ENCODE measurements at places on chromosomes 1 and 21.

- no peak for DNase-seq
Observed at GRCh38 chr21:38958940-38959691, 153.4 kb downstream of the ETS2 start.

GRCh38 chr21:35038772-35039319, 10.3 kb downstream of the RUNX1 start:
- no peak for DNase-seq

DNA sequence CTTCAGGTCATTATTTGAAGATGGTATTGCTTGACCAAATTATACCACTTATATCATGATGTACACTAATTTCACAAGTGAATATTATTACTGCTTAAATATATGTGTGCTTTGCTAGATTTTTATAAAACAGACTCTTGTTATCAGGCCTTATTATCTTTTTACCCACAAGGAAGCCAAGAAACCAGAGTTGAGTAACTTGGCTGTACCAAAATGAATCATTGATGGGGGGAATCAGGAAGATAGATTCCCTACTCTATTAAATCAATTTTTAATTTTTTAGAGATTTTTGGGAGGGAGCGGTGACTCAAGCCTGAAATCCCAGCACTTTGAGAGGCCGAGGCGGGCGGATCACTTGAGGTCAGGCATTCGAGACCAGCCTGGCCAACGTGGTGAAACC, 16.0 kb upstream of the SCCPDH start:
- no peak for DNase-seq

DNA sequence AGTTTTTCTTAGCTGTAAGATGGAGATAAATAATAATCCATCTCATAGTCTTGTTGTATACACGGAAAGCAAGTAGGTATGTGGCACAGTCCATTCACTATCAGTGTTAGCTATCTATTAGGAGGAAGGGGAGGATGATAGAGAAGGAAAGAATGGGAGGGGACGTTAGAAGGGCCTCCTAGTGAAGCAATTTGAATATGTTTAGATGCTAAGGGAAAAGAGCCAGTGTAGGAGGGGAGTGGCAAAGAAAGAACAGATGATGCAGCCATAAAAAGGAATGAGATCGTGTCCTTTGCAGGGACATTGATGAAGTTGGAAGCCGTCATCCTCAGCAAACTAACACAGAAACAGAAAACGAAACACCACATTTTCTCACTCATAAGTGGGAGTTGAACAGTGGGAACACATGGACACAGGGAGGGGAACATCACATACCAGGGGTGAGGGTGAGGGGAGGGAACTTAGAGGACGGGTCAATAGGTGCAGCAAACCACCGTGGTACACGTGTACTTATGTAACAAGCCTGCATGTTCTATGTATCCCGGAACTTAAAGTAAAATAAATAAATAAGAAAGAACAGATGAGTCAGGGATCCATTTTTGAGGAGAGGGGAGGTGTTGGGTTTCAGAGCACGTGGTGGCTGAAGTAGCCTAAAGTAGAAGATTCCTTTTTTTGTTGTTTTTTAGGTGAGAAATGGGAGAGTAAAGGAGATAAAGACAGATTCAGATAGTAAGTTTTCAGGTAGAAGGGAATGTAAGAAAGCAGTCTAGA, 124.1 kb downstream of the POU2F1 start:
- no peak for DNase-seq

DNA sequence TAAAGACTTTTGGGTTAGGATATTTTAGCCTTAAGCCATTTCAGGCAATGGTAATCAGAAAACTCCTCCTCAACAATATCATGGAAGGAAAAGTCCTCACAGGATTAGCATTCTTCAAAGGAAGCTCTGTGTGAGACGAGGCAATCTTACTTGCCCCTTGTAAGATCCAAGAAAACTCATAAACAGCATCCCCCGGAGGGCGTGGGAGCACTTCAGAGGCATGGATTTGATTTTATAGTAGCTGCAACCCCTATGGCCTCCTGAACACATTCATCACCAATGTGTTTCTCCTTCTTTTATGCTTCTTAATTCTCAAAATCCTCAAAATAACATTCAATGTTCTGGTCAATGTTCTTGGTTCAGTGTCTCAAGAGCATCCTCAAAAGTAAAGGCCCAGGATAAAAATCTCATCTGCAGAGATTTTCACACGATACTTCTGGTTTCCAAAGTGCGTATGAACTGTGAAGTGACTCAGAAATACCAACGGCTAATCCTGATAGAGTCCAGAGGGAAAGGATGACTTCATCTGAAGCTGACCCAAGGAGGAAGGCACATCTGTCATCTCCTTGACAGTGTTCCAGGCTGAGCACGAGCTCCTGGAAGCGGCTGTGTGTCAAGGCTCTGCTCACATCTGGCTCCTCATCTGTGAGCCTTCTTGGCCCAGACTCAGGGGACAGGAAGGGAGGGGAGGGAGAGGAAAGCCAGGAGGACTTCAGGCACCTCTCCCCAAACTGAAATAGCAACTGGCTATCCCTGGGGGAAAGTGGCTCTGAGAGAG, 49.3 kb upstream of the PSEN2 start:
- no peak for DNase-seq

DNA sequence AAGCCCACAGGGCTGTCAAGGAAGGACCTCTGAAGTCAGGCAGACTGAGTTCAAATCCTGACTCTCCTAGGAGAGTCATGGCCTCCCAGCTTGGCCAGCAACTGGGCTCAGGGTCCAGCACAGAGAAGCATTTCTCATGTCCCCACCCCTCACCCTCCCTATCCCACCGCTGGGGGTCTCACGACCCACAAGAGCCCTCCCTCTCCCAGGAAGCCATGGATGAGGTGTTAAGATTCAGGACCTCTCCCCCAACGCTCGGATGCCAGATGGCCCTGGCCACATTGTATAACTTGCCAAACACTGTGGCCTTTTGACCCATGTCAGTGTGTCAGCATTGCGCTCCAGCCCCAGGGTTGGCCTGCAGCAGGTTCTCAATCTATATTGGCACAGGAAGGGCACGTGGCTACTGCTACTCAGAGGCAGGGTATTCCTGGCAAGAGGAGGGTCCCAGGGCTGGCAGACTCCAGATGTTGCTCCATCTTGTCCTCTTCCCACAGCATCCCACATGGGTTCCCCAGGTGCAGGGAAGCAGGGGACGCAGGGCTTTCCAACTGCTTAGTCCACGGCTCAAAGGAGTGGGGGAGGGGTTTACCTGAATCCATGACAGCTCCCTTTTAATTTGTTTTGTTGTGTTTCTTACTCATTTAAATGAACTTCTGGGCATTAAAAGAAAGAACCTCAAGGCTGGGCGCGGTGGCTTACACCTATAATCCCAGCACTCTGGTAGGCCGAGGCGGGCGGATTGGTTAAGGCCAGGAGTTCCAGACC, 10.5 kb downstream of the SLC2A1 start:
- DNase-seq: no peak

DNA sequence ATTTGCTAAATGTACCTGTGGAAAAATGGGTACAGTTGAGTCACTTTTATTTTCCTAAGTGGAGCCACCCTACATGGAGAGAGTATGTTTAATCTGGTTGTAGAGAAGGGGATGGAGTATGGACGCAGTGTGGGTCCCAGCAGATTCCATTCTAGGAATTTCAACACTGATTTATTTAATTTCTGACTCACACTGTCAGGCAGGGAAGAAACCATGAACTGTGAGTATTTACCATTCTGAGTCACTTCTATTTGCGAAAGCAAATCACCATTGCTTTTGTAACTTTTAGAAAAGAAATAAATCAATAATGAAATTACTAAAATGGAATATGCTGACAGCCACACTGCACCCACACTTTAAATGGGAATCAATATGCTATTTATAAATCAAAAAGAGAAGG, 339.0 kb downstream of the DSCAM start:
- no peak for DNase-seq

DNA sequence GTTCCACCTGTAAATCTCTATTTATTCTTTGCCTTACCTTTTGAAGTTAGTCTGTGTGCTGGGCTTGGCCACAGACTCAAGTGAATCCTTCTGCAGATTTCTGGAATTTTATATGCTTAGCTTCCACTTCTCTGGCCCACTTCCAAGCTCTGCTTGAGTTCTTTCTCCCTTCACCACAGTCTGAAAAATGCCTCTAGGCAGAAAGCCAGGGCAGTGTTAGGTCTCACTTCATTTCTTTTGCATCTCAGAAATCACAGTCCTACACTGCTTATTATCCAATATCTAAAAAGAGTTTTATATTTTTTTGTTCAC, 48.9 kb downstream of the INKA2 start:
- no peak for DNase-seq

GRCh38 chr1:31791131-31791858, 24.5 kb downstream of the SPOCD1 start:
- DNase-seq: no peak

DNA sequence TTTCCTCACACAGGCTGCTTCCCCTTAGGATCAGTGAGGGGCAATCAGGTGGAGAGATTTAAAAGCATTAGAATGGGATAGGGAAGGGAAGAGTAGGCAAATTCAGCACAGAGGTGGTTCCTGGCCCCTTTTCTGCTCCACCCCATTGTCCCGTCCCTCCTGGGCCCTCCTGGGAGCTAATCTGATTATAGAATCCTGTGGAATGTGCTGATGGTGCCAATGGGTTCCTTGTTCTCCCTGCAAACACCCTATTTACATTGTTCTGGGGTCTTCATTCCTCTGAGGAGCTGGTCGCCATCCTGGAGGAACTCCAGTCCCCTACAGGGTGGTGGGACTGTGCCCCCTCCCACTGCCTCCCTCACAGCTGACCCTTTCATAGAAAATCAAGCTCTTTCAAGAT, 34.4 kb upstream of the LRP8 start:
- no peak for DNase-seq

DNA sequence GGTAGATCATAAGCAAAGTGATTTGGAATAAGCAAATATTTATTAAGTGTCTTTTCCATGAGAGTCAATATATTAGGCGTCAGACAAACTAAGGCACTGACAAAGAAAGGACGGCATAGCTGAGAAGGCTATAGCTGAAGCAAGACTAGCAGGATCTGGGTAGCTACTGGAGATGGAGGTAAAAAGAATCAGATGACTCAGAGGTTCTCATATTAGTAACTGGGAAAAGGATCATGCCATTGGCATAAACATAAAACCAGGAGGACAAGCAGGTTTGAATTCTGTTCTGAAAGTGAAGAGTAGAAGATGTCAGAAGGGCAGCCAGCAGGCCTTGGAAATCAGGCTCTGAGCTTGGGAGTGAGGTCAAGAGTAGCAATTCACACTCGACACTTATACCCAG, 531.9 kb downstream of the PTPRC start:
- no peak for DNase-seq

- DNase-seq: no peak
Observed at GRCh38 chr1:17014671-17015567, 3.2 kb upstream of the ATP13A2 start.

- DNase-seq: no peak
Observed at GRCh38 chr21:18157406-18157805, 87.2 kb upstream of the CHODL start.

DNA sequence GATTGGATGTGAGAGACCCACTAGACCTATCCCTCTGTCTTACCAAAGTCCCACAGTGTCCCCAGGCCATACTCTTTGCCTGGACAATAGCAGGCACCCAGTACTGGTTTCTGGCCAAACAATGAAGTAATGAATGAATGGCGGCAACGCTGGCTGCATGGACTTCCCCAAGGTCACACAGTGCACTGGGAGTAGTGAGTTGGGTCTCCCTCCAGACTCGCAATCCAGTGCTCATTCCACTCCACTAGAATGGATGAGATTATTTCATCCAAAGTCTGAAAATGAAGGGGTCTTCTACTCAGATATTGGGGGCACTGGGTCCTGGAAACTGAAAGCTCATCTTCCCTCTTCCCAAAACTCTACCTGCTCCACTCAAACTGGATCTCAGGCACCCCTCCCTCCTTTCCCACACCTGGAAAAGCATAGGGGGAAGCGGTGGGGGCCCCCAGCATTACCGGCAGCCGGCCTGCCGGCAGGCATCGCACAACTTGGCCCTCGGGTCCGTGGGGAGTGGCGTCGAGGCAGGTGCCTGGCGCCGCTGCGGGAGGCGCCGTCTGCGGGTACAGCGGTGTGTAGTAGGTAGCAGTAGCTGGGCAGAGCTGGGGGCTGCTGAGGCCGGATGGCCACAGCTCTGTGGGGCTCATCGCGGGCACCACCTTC, 816 bp downstream of the E2F2 start:
- no peak for DNase-seq

GRCh38 chr1:88777604-88778149, 93.6 kb downstream of the PKN2 start:
- no peak for DNase-seq

DNA sequence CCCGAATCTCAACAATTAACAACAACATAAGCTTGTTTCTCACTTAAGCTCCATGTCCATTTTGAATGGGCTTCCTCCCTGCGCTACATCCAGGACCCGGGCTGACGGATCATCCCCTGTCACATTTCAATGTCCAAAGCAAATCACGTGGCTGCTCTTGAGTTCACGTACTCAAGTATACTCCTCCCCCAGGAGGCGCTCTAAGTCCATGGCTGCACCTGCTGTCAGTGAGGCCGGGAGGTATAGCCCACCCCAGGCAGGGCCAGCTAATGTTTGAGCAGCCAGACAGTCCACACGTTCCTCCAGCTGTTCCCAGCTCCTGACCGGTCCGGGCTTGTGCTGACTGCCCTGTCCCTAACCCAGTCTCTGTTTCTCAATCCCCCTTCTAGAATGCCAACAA, 220.8 kb downstream of the SLC35F3 start:
- no peak for DNase-seq

- DNase-seq: no peak
Observed at GRCh38 chr1:22286491-22286890, 143.6 kb upstream of the WNT4 start.

Data from stimulated activated CD4-positive, alpha-beta T cell treated with anti-CD3 and anti-CD28 coated beads, TNF-alpha, amount 100 ng/mL, for 4 hours (primary cell).